Left lung (tissue), 14 donors: ENCODE measurements at places on chromosomes 1 and 21. TPM values are rescaled to one million over a fixed set of nuclear protein-coding genes. Genes with fewer than 3 reads are reported as not detected.

FAM151A gene
- polyA plus RNA-seq: 0.59 TPM

DNA sequence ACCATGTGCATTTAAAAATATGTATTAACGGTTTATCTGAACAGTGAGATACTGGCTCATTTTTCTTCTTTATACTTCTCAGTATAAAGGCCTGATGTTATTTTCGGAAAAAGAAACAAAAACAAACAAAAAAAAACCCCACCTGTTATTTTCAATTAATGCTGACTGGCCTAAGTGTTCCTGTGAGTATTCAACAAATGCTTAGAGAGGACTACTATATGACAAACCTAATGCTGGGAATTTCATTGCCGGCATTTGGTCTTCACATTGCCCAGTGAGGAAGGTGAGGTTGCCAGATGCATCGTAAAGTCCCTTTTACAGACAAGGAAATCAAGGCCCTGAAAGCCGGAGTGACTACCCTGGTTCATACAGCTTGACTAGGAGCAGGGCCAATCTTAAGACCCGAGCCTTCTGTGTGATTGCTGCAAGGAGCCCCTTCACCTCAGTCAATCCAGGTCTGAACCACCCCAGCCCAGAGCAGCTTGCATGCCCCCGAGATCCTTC lies 599 bp downstream of the MRPL24 start:
- no peak for DNase-seq

- no peak for DNase-seq
Observed at GRCh38 chr1:46158312-46159281, 16.3 kb upstream of the TSPAN1 start.

OR2AK2 gene
- not detected for polyA plus RNA-seq

LPAR3 gene
- polyA plus RNA-seq: 1.1 TPM

DNA sequence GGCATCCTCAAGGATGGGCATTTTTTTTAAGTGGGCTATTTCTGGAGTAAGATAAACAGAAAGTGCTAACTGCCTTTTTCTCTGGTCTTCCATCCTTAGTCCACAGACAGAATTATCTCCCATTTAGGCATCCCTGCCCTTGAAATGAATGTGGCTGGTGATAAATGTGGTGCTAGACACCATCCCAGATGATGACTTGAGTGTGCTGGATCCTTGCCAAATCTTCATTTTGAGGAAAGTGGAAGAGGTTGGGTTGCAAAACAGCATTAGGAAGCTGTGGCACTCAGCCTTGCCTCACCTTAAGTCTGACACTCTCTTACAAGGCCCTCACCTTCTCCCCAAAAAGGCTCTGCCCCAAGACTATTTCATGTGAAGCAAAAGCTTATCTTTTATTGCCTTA lies 19.2 kb downstream of the MAB21L3 start:
- DNase-seq: no peak

- no peak for DNase-seq
Observed at GRCh38 chr1:113904293-113904673, 316 bp downstream of the AP4B1 start.

DNA sequence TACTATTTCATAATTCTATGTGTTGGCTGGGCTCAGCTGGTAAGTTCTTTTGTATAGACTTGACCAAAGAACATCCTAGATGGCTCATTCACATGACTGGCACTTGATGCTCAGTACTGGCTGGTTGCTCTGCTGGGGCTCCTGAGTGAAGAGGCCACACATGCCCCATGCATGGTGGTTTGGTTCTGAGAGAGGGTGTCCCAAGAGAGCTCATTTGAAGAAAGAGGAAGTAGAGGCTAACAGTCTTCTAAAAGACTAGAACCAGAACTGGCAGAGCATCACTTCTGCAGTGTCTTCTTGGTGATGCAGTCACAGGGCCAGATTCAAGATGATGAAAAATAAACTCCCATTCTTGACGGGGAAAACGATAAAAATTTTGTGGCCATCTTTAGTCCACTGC lies 5.2 kb upstream of the BACH1 start:
- DNase-seq: no peak

- peak; percentile 34 for DNase-seq
Observed at GRCh38 chr1:235468004-235468403, 36.2 kb downstream of the B3GALNT2 start.

TMEM125 gene
- 36.1 TPM for polyA plus RNA-seq

RNF223 gene
- 0.17 TPM for polyA plus RNA-seq

APCS gene
- polyA plus RNA-seq: not detected

DNA sequence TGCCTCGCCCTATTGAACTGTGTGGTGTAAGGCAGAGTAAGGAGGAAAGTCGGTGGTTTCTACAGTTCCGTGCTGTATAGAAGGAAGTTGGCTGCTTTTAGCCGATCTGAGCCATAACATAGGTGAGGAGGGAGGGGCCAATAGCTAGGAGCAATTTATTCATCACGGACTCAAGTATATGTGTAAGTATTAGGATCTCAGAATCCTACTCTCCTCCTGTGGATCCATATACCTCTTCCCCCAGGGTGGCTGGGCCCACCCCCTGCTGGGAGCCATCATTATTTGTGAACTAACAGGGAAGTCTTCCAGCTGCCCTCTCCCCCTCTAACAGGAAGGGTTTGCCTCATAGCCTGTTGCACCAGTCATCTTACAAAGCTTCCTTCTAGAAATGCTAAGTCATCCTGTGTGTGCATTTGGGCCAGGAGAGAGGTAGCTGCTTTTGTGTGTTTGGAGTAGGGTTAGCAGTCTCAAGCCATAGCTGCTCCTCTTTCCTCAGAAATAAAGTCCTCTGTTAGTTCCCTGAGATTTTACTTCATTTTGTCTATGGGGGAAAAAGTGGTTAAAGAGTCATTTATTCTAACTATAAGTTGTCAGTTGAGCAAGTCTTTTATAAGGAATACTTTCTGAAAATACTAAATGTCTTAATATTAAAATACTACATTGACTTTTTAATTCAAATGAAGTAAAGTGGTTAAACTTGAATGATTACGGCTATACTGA lies 14.9 kb upstream of the CENPS start:
- peak; percentile 43 for DNase-seq

PTPRC gene
- polyA plus RNA-seq: 9.6 TPM

- DNase-seq: no peak
Observed at GRCh38 chr1:211714154-211714553, 38.7 kb upstream of the NEK2 start.

DNA sequence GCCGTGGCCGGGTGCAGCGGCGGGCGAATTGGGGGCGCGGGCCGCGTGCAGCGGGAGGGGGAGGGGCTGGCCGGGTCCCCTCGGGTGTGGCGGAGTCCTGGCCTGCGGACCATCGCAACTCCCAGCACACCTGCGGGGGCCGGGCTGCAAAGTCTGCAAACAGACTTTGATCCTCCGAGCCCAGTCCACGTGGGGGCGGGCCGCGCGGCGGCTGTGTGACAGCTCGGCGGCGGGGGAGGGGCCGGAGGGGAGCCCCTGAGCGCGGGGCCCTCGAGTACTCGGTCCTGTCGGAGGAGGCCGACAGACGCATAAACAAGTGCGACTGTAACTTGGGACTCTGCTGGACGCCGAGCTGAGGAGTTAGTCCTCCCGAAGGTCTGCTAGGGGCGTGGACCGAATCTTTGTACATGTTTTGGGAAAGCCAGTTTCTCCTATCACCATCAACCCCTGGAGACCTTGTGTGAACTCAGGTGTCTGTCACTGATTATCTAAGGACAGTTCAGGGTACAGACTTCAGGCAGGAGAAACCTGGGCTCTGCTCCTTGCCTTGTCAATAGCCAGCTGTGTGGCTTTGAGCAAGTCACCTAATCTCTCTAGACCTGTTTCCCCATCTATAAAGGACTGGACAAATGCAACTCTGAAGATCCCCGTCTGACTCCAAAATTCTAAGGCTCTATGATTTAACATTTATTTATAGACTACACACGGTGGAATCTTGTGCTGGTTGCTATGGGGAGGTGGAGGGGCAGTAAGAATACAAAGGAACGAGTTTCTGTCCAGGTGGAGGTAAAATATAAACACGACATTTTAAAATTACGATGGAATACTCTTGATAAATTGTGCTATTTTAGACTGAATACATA lies 710 bp upstream of the SLC30A1 start:
- peak; percentile 68 for DNase-seq
